ENCODE measurements at places on chromosomes 7 and 10. TPM values are rescaled to one million over a fixed set of nuclear protein-coding genes. Genes with fewer than 3 reads are reported as not detected.

DNA sequence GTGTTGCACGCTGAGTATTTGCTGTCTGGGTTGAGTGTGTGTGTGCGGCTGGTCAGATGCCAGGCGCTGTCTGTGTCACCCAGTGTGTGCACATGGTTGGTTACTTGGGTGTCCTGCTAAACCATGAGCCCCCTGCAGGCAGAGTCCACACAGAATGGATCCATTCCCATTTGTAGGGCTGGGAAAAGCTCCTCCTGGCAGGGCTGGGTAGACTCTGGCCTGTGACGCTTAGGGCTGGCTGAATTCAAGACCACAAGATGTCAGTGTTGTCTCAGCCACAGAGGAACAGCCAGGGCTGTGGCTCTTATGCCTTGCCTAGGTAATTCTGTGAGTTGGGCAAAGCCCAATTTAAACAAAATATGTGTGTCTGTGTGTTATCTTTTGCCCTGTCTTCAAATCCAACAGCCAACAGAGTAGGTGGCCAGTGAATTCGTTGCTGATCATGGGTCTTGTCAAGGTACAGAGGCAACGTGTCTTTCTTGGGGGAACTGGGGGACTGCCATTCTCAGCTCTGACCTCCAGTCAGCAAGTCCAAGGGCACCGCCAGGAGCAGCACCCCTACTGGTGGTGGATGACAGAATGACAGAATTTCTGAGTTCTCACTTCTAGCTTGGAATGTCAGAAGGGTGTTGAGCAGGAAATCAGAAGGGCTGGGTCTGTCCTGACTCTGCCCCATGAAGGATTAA lies 285.1 kb downstream of the CCSER2 start:
- no peak for DNase-seq

GRCh38 chr10:75408509-75408875 lies 6.9 kb upstream of the ZNF503 start:
- DNase-seq: no peak

DNA sequence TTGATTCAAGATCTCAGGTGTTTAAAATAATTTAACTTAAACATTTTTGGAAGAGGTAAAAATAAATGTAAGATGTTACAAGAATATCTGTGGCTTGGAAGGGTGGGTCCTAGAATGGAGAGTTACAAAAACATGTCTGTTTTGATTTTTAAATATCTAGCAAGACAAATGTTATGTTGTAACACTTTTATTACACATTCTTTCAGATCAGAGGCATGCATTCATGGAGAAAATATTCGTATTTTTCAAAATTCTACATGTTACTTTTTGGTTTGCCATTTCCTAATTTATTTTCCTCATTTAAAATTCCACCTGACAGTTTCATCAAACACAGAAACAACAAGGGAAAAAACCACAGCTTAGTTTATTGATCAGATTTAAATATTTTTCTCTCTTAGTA lies 10.0 kb downstream of the WBP1L start:
- DNase-seq: no peak

Gene SGCE
- 106 TPM for total RNA-seq

Gene PPP1R17
- total RNA-seq: not detected

DNA sequence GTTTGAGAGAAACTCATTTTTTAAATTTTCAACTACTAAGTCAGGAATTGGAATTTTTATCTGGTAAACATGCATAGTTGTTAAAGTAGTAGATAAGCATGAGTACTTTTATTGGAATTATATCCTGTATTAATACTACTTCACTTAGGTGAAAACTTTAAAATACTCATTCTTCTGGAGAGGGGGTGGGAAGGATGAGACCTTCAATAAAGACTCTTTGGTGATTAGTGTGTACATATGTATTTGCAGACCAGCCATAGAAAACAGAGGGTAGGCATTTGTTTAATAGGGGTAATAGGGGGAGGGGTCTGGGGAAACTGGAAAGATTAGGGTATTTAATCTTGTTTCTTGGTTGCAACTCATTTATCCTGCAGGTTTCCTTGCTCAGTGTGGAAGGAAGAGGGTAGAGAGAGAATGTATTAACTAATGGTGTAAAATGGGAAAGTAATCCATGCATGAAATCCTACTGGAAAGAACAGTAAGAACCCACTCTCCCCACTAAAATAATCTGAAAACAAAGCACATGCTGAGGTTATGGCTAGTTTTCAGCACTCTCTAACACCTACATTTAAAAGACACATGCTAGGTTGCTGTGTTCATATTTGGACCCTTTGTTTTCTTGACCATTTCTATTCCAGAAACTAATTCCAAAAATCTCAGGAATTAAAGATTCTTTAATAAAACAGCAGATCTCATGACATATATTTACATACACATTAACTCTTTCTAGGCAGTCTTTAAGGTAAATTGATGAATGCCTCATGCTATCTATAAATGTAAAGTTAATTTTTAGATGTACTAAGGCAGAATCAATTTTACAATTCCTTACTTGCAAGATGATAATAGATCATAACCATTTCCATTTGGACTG lies 6.2 kb upstream of the IGF2BP3 start:
- DNase-seq: no peak

Gene FAM25G
- total RNA-seq: not detected

Measured in thoracic aorta (tissue), 2 donors.